ENCODE measurements at places on chromosomes 5 and 9. TPM values are rescaled to one million over a fixed set of nuclear protein-coding genes. Genes with fewer than 3 reads are reported as not detected.

Gene DNM1
- 36.0 TPM for total RNA-seq

Gene OTP
- total RNA-seq, result not detected

Gene TMEM252
- total RNA-seq, result not detected

DNA sequence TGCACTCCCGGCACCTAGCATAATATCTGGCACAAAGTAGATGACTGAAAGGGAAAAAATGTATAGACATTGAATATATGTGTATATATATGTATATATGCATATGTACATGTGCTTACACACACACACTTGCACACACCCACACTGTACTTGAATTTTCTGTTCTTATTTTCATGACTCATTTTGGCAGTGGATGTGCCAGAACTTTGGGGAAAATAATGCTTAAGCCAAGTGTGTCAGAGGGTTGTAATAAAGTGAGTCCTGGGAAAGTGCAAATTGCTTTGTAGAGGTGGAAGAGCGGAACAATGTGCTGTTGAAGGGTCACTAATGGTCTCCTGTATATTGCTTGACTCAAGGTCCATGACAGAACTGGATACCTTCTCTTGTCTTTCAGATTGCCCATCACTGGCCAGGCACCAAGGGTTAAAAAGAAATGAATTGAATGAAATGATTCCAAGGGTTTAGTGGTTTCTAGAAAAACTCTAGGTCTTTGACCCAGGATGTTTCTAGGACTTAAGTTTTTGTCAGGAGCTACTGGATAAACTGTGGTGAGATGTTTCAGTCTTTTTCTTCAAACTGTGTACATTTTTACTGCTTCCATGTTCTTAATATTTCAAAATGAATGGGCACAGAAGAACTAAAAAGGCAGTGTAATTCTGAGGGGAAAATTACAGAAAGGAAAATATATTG, 129.9 kb upstream of the MOCS2 start:
- no peak for DNase-seq

DNA sequence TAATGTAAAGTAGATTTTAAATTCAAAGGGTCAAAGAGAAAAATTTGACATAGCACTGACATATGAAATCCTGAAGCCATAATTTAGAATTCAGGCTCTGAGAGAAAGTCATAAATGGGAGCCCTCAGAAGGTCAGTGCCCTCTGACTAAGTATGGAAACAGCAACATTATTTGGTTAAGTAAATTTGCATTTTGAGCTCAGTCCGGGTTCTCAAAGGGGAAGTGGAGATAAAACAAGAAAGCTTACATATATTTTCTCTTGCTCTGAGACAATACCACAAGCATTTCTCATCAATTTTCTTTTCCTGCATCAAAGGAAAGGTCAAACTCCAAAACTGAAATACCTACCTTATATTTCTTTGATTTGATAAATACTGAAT, 348.0 kb downstream of the SEMA5A start:
- DNase-seq, result no peak

- no peak for DNase-seq
Observed at GRCh38 chr5:81719743-81720345, 31.1 kb downstream of the SSBP2 start.

Gene NR5A1
- total RNA-seq, result not detected

Gene SH3PXD2B
- total RNA-seq, result 35.3 TPM

Gene CDC20B
- total RNA-seq, result not detected

Gene RMI1
- total RNA-seq, result 3.7 TPM

Gene PPWD1
- 59.6 TPM for total RNA-seq

GRCh38 chr9:27462434-27462833, 61.7 kb upstream of the IFNK start:
- no peak for DNase-seq

Gene SCGB3A2
- not detected for total RNA-seq

Gene SOHLH1
- total RNA-seq, result not detected

Gene CCDC152
- total RNA-seq, result 0.88 TPM

Gene GRIN1
- total RNA-seq, result 1.9 TPM

Gene IFNK
- not detected for total RNA-seq

DNA sequence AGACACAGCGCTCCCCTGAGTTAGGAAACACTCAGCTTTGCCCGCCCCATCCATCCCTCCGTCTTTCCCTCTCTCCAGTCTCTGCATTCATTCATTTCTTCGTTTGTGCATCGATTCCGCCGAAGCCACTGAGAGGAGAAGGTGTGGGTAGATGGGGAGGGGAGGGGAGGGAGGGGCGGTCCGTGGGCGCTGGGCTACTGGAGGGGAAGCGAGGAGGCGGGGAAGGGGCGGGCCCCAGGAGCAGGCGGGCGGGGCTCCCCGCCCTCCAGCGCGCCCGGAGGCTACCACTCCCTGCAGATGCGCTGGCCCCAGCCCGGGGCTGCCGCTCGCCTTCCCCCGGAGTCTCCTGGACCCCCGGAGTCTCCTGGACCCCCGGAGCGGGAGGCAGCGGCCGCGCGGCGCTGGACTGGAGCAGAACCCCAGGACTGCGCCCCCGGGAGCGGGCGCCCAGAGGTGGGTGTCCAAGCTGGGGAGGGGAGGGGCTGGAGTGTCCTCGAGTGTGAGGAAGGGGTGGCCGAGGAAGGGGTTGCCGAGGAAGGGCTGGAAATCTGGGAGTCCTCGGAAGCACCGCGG, 159.5 kb downstream of the C9orf152 start:
- peak; percentile 26 for DNase-seq

DNA sequence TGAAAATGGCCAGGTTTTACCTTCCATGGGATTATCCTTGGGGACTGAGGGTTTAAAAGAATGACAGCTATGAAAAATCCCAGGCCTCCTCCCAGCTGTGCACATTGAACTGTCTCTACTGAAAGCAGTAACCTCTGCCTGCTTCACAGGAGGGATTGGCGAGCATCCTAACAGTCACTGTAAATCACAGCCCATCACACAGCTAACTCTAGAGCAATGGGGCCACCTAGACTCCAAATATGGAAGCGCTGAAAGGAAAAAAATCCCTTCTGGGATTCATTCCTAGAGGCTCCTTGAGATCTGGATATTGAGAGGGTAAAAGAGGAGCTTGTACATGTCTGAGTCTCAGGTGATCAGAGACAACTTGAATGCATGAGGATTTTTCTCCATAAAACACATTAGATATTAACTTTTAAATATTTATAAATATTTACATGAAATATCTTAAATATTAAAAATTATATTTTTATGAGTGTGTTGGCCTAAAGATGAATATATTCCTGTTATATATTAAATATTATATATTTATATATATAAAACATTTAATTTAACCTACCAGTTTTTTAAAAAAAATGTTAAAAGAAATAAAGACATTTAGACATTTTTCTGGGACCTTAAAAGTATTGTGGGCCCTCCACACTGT, 133.8 kb upstream of the SLC24A2 start:
- DNase-seq, result no peak

Gene TLE1
- total RNA-seq, result 47.4 TPM

Gene ASB6
- total RNA-seq, result 11.2 TPM

Gene HTR1A
- total RNA-seq, result not detected

Gene POLK
- total RNA-seq, result 44.9 TPM

DNA sequence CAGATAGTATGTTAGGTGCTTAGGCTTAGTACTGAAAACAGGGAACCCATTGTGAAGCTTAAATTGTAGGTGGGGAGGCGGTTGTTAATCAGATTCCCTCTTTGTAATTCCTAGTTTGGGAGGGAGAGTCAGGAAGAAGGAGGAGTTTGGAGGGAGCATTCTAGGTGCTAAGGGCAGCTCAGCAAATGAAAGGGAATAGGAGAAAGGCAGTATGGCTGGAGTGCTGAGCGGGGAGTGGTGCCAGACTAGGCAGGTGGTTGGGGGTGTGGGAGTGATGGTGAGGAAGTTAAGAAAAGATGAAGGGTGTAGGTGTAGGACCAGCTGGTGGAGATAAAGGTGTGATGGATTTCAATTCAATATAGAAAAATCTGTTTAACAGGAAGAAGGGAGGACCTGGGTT, 11.1 kb upstream of the GARNL3 start:
- no peak for DNase-seq

GRCh38 chr5:89071941-89072331, 189.0 kb upstream of the MEF2C start:
- DNase-seq, result no peak

- no peak for DNase-seq
Observed at GRCh38 chr9:123597876-123598556, 242.0 kb downstream of the CRB2 start.

- DNase-seq, result no peak
Observed at GRCh38 chr9:6845128-6845826, 87.5 kb downstream of the KDM4C start.

DNA sequence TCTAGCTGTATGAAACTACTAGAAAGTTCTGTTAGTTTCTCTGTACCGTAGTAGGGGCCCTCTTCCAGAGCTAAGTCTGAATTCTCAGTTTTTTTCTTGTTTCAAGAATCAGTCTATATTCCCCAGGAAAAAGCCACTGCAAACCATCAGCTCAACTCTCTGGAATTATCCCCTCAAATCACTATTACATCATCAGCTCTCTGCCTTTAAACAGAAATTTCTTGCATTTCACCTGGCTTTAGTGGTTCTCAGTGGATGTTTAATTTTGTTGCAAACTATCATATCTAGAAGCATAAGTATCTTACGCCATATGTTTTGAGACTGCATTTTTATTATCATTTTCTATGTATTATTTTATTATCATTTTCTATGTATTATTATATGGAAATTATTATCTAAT, 55.2 kb upstream of the PPP2CA start:
- no peak for DNase-seq

DNA sequence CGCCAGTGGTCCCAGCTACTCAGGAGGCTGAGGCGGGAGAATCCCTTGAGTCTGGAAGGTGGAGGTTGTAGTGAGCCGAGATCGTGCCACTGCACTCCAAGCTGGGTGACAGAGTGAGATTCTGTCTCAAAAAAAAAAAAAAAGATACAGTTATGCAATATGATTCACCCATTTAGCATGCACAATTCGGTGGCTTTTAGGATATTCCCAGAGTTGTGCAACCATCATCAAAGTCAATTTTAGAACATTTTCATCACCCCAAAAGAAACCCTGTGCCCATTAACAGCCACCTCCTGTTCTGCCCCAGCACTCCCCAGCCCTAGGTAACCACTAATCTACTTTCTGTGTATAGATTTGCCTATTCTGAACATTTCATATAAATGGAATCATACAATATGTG, 4.3 kb upstream of the DHFR start:
- no peak for DNase-seq

Gene FOCAD
- 36.7 TPM for total RNA-seq

DNA sequence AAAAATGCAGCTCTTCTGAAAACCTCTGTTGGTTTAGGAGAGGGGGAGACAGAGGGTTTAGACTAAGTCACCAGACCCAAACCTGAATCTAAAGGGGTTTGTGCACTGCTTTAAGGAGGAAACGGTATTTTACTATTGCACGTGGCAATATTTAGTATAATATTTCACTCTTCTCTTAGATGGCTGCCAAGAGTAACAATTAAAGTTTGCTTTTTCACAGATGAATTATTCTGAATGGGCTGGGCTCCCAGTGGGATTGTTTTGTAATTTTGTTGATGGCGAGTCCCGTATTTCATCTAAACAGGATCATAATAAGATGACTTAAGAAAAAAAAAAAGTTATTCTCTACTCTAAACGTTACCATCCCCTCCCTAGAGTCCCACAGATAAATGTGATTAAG, 245.4 kb downstream of the PCSK5 start:
- DNase-seq, result no peak

Gene C9orf153
- 0.80 TPM for total RNA-seq

Gene REXO4
- 20.5 TPM for total RNA-seq

- DNase-seq, result no peak
Observed at GRCh38 chr9:123835821-123836220, 94.1 kb downstream of the DENND1A start.

GRCh38 chr5:68033961-68034571, 181.5 kb upstream of the PIK3R1 start:
- DNase-seq, result peak; percentile 32

DNA sequence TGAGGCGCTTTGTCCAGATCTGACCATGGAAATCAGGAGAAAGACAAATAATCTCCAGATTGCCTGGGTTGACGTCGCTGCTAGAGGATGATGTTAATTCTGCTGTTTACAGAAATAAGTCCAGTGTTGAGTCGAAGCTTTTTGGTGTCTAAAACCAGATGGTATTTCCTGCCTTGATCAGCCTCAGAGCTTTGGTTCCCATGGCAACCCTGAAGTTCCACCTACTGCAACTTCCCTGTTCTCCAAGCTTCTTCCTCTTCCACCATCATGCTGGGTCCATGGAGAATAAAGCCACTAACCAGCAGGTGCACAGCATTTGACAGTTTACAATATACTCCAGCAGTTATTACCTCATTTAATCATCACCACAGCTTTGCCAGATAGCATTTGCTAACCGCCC, 18.0 kb upstream of the GABBR2 start:
- no peak for DNase-seq

DNA sequence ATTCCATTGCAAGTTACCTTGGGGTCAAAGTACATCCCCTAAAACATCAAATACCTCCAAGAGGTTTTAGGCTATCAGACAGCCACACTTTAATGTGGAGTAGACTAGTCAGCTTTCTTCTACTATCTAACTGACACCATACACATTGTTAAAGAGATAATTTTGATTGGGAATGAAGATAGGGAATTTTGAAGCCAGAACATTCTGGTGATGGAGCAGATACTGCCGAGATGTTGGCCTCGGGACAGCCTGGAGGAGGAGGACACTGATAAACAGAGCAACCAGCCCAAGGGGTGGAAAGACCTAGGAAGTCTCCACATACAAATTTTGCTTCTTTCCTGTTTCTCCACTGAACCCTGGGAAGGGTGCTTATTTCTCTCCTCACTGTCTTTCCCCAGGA, 14.9 kb downstream of the TJP2 start:
- no peak for DNase-seq

Gene IL17B
- 5.4 TPM for total RNA-seq

Gene CCL27
- total RNA-seq, result not detected

Gene MATR3
- total RNA-seq, result 279 TPM

DNA sequence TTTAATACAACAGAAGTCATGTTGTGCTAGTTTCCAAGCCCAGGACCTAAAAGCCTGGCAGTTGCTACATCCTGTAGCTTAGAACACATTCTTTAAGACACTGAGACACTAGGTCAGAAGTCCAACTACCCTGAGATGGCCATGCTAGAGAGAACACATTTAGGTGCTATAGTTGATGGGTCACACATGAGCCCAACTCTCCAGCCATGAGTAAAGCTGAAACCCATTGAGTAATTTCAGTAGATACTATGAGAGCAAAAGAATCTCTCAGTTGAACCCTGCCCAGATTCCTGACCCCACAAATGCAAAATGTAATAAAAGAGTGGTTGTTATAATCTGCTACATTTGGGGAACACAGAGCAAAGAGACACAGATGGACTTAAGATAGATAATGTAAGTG, 164.4 kb downstream of the SEMA5A start:
- no peak for DNase-seq

DNA sequence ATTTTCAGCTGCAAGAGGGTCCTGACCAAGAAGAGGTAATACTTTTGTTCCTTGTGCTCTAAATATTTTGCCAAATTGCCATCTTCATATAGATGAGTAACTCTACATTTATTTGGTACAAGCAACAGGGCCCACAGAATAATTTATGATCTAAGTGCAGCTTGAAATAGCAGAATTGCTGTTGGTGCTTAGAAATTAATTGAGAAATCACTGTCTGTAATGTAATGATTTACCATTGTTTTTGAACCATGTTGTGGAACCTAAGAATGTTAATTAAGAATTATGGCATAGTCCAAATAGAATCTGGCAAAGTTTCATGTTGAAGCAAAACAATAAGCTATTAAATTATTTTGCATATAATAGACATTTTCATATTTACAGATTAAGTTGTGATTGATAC, 44.8 kb upstream of the NUDT12 start:
- DNase-seq, result no peak

Gene ANXA1
- 729 TPM for total RNA-seq

Gene GPR150
- total RNA-seq, result not detected

Gene CBY3
- not detected for total RNA-seq

All from breast epithelium (tissue), 4 donors.